Activated CD4-positive, alpha-beta T cell treated with anti-CD3 and anti-CD28 coated beads for 48 hours (primary cell): ENCODE measurements at places on chromosomes 16 and 17.
A peak's percentile ranks its signal among the peaks of the same experiment; 100 is the strongest.

DNA sequence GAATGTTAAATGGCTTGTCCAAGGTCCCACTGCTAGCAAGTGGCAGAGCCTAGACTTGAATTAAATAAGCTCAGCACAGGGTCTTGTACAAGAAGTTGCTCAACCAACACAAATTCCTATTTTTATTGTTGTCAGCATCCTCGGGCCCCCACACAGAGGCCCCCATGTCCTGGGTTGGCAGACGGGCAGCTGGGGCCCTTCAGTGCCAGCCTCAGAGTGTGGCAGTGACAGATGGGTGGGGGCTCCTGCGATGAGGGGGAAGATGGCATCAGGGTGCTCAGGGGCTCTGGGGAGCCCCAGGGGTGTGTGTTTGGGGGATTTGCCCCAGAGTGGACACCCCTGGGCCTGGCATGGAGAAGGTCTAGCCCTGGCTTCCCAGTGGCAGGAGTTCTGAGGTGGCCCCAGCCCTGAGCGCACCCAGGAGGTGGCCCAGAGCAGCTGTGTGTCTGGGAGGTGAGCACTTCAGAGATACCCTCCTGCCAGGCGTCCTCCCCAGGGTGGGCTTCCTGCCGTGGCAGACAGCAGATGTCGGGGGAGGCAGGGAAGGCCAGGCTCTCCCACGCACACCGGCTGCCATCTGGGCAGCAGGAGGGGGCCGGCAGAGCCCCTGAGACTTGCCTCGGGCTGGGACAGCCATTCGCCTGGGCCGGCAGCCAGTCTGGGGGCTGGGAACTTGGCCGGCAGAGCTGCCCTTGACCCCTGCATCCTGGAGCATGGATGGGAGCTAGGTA is 150.8 kb downstream of the C16orf78 start:
- DNase-seq, result no peak

GRCh38 chr17:2266865-2267228 is 36.7 kb downstream of the SMG6 start:
- no peak for DNase-seq

- DNase-seq, result no peak
Observed at GRCh38 chr16:88007321-88007731, 56.1 kb downstream of the BANP start.

DNA sequence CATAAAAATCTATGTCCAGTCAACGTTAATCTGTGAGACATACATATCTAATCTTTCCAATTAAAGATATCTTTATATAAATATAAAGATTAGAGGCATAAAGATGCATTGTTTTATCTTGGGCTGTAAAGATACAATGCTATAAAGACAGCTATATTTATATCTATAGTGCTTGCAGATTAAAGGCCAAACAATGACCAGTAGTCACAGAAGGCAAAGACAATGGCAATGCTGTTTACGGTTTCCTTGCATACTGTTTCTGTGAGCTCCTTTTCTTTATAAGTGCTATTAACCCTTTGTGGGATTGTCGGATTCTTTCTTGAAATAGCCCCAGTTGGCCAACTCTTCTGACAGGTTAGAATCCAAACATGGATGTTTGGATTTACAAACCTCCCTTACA is 85.5 kb upstream of the SALL1 start:
- DNase-seq, result no peak

GRCh38 chr16:75027520-75028300 is 28.9 kb downstream of the ZNRF1 start:
- no peak for DNase-seq

GRCh38 chr17:53483704-53484103 is 339.0 kb upstream of the KIF2B start:
- no peak for DNase-seq

- DNase-seq, result no peak
Observed at GRCh38 chr17:55495239-55495638, 16.0 kb downstream of the SMIM36 start.

GRCh38 chr16:22014271-22014873 is 6.5 kb downstream of the MOSMO start:
- no peak for DNase-seq

- DNase-seq, result no peak
Observed at GRCh38 chr17:78715000-78715771, 66.9 kb downstream of the CYTH1 start.

DNA sequence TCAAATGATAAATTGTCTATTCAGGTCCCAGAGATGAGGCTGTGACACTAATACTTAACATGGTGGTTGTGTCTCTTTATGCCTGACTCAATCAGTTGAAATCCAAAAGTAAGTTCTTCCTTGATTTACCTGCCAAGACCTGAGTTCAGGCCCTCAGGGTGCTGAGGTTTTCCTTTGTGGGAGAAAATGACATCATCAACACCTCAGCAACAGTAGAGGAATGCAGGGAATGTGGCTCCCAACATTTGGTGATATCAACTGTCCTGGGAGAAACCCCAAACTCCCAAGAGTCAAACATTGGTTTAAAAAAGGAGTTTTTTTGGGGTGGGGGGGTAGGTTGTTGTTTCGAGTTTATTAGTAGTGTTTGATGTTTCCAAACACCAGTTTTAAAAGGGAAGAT is 14.7 kb downstream of the RNF43 start:
- no peak for DNase-seq

- DNase-seq, result peak; percentile 84
Observed at GRCh38 chr17:78176548-78177025, 8.2 kb downstream of the SYNGR2 start.

DNA sequence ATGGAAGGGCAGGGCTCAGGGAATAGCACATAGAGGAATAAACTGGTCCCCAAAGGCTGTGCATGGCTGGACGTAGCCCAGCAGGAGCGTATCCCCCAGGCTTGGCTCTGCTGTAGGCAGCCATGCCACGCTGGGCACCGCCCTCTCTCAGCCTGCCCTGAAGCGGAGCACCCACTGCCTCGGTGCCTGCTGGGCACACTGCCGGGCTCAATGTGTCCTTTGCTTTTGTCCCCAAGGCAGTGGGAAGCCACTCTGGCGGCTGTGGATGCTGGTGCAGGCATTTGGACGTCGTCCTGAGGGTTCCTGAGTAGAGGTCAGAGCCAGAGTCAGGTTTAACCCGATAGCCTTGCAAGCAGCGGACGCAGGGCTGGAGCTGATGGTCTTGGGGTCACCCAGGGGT is 141.0 kb downstream of the ENGASE start:
- DNase-seq, result no peak

DNA sequence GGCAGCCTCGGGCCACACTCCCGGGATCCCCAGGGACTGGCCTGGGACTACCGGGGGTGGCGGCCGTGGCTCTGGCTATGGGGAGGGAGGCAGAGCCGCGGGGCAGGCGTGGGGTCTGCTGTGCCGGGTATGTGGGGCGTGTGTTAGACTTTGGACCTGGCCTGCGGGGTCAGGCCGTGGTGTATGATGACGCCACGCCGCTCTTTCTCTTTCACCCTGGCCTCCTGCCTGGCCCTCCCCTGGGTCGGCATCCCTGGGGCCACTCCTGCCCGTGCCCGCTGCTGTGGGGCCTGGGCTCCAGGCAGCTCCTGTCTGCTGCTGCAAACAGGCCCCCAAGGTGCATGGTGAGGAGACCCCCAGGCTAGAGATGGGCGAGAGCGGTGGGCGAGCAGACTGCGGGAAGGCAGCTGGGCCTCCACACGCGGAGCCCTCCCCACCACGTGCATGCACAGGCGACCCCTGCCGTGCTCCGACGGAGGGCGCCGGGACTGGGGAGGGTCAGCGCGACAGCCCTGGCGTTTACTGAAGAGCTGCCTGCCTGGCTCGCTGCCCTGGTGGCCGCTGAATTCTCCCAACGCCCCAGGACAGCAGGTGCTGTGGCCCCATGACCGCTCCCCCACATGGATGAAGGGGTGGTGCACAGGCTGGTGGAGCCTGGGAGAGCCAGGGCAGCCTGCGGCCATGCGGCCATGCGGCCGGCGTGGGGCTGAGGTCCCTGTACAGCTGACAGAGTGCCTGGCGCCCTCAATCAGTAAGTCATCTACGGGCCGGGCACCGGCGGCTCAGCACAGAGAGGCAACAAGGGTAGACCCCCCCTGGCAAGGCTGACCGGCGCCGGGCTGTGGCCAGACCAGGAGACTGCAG is 16.0 kb downstream of the CAPN15 start:
- no peak for DNase-seq

DNA sequence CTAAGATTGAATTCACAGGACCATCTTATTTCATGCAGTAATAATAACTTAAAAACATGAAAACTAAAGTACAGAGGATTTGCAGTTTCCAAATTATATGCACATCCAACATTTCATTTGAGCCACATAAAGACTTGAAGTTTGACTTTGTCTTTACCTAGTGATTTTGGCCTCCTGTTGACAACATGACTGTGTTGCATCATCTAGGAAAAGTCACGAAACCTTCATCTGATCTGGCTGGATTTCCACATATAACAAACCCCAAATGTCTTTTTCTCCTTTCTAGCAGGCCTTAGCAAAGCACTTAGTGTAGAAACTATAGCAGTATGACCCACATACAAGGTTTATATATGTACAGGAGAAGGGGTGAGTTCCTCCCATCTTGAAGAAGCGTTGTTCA is 406.5 kb upstream of the CDH5 start:
- DNase-seq, result no peak

DNA sequence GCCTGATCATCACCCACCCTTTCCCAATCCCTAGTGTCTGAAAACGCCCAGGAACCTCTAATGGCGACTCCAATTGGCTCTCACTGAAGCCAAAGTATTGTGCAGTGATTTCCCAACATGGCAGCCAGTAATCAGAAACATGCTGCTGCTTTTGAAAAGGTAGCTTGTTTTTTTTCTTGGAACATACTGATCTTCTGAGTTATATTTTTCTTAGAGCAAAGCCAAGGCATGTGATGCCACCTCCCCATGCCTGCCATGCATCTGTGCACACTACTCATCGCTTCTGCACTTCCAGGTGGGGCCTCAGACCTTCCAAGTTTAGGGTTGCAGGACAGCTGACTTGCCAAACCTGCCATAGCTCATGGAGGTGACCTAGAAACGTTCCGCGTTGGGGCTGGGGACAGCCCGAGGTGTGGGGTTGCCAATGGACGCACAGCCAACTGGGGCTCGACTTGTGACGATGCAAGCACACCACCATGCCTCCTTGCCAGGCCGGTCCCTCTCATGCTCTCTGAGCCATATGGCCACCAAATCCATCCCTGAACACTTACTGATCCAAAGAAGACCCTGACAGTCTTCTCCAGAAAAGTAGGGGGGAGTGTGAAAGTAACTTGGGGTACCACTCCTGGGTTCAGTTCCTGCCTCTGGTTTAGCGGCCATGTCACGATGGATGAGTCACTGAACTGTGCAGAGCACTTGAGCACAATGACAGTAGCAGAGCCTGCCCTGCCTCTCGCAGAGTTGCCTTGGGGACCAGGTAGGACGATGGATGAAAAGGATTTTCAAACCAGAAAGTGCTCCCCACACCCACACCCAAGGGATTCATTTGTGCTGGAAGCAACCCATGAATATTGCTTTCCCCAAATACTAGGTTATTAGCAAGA is 155.7 kb downstream of the CCDC182 start:
- DNase-seq, result no peak

GRCh38 chr17:21243516-21244303 is 9.5 kb downstream of the NATD1 start:
- no peak for DNase-seq

DNA sequence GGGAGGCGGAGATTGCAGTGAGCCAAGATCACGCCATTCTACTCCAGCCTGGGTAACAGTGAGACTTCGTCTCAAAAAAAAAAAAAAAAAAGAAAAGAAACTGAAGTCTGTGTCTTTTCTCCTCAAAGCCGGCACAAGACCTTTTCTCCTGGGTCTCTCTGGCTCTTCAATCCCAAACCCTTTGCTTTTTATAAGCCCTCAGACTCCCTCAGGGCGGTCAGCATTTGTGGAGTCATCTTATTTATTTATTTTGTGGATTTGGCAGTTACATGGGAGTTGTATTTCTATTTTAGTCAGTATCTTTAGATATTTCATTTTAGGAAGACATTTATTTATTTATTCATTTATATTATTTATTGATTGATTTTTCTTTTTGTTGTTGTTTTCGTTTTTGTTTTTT is 57.7 kb upstream of the MAP3K14 start:
- DNase-seq, result no peak

DNA sequence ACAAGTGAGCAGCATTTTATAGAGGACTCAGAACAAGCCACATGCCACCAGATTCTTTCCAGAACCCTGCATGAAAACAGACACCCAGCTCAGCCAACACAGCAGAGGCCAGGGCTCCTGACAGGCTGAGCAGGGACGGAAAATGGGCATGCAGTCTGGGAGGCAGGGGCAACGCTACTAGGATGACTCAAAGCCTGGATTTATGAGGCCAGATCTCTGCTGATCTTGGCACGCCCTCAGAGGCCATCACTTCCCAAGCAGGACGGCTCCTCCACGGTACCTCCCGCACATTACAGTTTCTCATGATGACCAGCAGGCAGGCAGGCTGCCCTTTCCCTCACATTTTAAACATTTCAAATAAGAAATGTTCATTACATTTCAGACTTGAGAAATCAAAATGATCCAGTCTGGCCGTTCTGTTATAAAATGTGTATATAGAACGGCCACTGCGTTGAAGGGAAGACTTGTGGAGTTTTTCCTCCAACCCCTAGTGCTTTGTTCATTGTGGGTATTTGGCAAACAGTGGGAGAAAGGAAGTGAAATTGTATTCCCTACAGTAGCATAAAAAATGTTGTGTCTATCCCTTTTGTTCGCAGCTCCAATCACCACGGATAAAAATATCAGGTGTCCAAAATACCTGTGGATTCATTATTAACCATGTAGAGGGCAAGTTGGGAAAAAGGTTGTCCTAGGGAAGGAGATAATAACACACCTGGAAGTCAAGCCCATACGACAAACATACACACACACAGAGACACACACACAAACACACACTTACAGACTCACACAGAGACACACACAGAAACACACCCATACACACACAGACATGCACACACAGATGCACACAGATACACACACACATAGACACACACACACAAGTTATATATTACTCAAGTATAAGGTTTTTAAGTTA is 64.8 kb upstream of the ADAMTS18 start:
- DNase-seq, result no peak

GRCh38 chr16:4623593-4623992 is 1.0 kb upstream of the MGRN1 start:
- DNase-seq, result no peak

DNA sequence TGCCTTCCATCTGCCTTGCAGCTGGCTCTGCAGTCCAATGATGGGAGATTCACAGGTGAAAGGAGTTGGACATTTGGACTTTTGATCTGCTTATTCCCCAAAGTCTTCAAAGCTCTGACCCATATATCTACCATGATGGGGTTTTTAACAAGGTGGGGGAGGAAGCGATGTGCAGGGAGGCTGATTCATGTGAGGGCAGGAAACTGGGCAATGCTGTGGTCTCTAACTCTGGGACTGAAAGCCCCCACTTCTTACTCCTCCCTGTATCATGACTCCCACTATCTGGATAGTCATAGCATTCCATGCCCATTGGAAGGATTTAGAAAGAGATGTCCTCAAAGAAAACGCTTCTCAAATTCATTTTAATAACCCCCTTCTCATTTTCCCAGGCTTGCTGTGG is 16.3 kb downstream of the HOXB1 start:
- no peak for DNase-seq

DNA sequence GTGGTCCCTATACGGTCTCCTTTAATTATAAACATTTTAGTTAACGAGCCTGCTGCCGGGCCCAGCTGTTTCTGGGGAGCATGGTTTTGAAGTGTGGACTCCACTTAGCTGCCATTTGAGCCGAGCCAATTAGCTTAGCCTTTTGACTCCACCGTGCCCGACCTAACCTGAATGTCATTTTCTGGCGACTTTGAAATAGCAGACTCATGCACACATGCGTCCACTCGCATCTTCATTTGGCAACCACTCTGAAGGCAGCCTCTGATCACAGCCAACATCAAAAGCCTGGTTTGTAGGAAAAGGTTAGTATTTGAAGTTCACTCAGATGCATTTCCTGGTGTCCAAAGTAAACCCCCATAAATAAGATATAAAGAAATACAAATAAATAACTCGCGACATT is 16.8 kb downstream of the AXIN2 start:
- DNase-seq, result no peak

- DNase-seq, result no peak
Observed at GRCh38 chr17:50475362-50475761, 3.3 kb upstream of the RSAD1 start.
